Adrenal gland (tissue), 19 donors: ENCODE measurements at places on chromosomes 13 and 19. TPM values are rescaled to one million over a fixed set of nuclear protein-coding genes. Genes with fewer than 3 reads are reported as not detected.

Gene SIGLEC12
- total RNA-seq = 1.0 TPM

Gene PPM1N
- total RNA-seq = 1.4 TPM

Gene OLFM2
- 36.5 TPM for total RNA-seq

Gene FXYD5
- 11.5 TPM for total RNA-seq

Gene FFAR3
- total RNA-seq = not detected

Gene CGB5
- not detected for total RNA-seq

Gene SRRM5
- not detected for total RNA-seq

Gene TSKS
- not detected for total RNA-seq

Gene KLK8
- not detected for total RNA-seq

Gene C13orf42
- total RNA-seq = not detected

Gene HCST
- total RNA-seq = 24.3 TPM

Gene NCCRP1
- not detected for total RNA-seq

Gene LMTK3
- 1.3 TPM for total RNA-seq

Gene WDR87
- not detected for total RNA-seq

Gene FSTL3
- total RNA-seq = 98.8 TPM

Gene CALR3
- not detected for total RNA-seq

Gene PRTN3
- 0.33 TPM for total RNA-seq

Gene CYP2A6
- total RNA-seq = 0.42 TPM

Gene SUPT5H
- total RNA-seq = 75.0 TPM

Gene IGSF23
- not detected for total RNA-seq

Gene C19orf38
- total RNA-seq = 1.9 TPM

Gene ZNF625
- total RNA-seq = 14.1 TPM

Gene MIA
- total RNA-seq = not detected

Gene MZT1
- total RNA-seq = 9.4 TPM

Gene IL11
- 0.17 TPM for total RNA-seq

Gene KCNRG
- not detected for total RNA-seq

Gene KLK4
- total RNA-seq = 1.4 TPM
